ENCODE measurements at places on chromosomes 7 and 10. TPM values are rescaled to one million over a fixed set of nuclear protein-coding genes. Genes with fewer than 3 reads are reported as not detected.
A peak's percentile ranks its signal among the peaks of the same experiment; 100 is the strongest.

DNA sequence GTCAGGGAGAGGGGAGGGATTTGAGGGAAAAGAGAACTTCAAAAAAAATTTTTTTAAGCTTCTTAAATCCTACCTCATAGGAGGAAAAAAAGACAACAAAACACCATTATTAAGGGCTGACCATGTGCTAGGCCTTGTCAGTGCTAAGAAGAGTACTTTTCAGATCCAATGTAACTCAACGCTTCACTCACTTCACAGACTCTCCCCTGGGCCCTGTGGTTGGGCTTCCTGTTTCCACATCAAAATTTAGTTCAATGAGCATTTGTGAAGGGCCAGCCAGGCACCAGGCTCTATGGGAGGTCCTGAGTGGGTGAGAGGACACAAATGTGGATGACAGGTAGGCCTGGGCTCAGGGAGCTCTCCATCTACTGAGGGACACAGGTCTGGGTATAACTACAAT, 249.8 kb downstream of the PTEN start:
- H3K4me3 ChIP-seq, result no peak overlapping the region
- H3K27ac ChIP-seq, result no peak overlapping the region
- H3K36me3 ChIP-seq, result no peaks in the 10 kb centered on the region
- no peak for DNase-seq
- no peaks in the 10 kb centered on the region for H3K27me3 ChIP-seq

GRCh38 chr7:47885309-47885986, 62.8 kb downstream of the PKD1L1 start:
- no peaks in the 10 kb centered on the region for H3K4me1 ChIP-seq
- H3K4me3 ChIP-seq, result no peak overlapping the region
- no peak for DNase-seq
- no peak overlapping the region for H3K27ac ChIP-seq
- peaks cover 7% of the 10 kb centered on the region for H3K27me3 ChIP-seq

- peak overlapping the region; percentile 100 for H3K27ac ChIP-seq
- H3K27me3 ChIP-seq, result no peaks in the 10 kb centered on the region
- peak overlapping the region; percentile 41 for H3K4me3 ChIP-seq
- peak; percentile 99 for DNase-seq
Measured at GRCh38 chr10:104300002-104300735, 31.2 kb downstream of the GSTO2 start.

DNA sequence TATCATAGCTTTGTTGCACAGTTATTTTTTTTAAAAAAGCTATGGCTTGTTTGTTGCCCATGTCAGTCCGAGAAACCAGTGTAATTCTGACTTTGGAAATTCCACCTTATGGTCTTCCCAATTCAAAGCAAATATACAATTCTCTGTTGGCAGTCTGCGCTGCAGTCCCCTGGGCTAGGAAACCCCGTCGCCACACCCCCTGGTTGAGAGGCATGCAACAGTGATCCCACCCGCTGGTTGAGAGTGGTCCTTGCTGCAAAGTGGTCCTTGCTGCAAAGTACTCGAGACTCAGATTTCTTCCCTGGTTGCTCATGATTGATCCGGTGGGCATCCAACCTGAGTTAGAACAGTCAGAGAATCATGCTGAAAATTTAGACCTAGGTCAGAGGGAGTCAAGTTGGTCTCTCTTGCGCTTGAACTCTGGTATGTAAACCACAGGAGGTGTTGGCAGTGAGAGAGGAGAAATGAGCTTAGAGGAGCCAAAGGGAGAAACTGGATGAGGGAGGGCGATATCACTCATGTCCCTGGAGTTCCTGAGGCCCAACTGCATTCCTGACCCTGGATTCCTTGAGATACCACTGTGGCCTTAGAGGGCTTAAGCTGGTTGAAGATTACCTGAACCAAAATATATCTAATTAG, 45.0 kb upstream of the STK17A start:
- DNase-seq, result peak; percentile 73
- H3K4me3 ChIP-seq, result no peak overlapping the region
- peaks cover 36% of the 10 kb centered on the region for H3K4me1 ChIP-seq
- no peak overlapping the region for H3K27ac ChIP-seq
- H3K27me3 ChIP-seq, result peaks cover 13% of the 10 kb centered on the region

- DNase-seq, result peak; percentile 85
- H3K36me3 ChIP-seq, result peaks cover 22% of the 10 kb centered on the region
- peaks cover 9% of the 10 kb centered on the region for H3K4me1 ChIP-seq
- H3K4me3 ChIP-seq, result no peak overlapping the region
- H3K27ac ChIP-seq, result peak overlapping the region; percentile 88
Measured at GRCh38 chr10:110305767-110306451, 1.2 kb upstream of the SMNDC1 start.

DNA sequence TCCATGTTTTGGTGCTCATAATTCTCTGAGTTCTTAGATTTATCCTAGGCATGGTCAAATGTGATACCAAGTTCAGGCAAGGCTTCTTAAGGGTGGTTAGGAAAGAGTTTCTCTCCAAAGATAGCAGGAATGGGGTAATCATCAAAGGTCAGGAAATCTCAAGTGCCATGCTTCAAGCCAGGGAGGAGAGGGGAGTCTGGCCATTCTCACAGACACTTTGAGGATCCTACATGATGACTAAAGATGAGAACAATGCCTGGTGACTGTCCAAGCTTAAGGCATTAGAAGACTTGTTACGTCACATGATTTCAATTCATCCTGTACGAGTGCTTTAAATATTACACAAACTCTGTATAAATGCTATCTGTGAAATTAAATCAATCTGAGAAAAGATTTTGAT, 59.4 kb downstream of the POM121L12 start:
- H3K36me3 ChIP-seq, result no peaks in the 10 kb centered on the region
- no peak overlapping the region for H3K4me3 ChIP-seq
- DNase-seq, result no peak
- no peaks in the 10 kb centered on the region for H3K27me3 ChIP-seq
- no peak overlapping the region for H3K27ac ChIP-seq
- H3K4me1 ChIP-seq, result no peaks in the 10 kb centered on the region

GRCh38 chr10:98994030-98994429, 241.6 kb downstream of the HPSE2 start:
- no peak overlapping the region for H3K4me3 ChIP-seq
- H3K27ac ChIP-seq, result no peak overlapping the region
- H3K36me3 ChIP-seq, result no peaks in the 10 kb centered on the region
- H3K27me3 ChIP-seq, result no peaks in the 10 kb centered on the region

- peak; percentile 60 for DNase-seq
- H3K27ac ChIP-seq, result no peak overlapping the region
- H3K36me3 ChIP-seq, result no peaks in the 10 kb centered on the region
- H3K27me3 ChIP-seq, result peaks cover 12% of the 10 kb centered on the region
- peak overlapping the region; percentile 81 for H3K4me3 ChIP-seq
Measured at GRCh38 chr7:85185424-85186082, 1.3 kb downstream of the SEMA3D start.

DNA sequence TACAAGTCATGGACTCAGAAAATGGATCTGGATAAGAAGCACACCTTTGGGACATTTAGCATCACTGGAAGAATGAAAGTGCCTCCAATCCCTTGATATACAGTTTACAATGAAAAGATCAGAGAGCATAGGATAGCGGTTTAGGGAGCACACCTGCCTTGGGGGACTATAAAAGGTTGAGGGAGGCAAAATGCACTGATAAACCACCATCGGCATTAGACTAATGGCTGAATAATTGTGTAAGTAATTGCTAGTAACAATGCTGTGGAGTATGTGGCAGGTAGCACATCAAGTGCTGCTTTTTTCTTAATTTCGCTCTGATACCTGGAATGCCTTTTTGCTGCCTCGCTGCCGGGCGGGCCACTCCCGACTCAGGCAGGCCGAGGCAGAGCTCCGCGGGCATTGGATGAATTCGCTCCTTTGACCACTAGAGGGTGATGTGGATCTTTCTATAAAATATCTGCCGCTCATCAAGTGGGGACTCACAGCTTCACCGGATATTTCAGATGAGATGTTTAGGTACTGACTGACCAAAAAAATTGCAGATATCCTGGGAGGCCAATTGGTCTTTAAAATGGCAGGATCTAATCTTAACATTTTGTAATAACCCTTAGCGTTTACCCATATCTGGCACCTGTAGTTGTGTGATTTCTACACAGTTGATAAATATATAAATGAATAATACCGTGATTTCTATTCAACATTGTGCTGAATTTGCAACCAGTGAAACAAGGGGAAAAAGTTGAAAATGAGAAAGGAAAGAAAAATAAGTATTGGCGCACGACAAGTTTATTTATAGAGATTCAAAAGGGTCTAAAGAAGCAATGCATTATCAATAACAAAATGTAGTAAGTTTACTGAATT, 116.8 kb upstream of the PRSS1 start:
- DNase-seq, result peak; percentile 26
- H3K4me1 ChIP-seq, result peaks cover 8% of the 10 kb centered on the region
- H3K4me3 ChIP-seq, result no peak overlapping the region
- H3K36me3 ChIP-seq, result no peaks in the 10 kb centered on the region
- H3K27ac ChIP-seq, result no peak overlapping the region
- H3K27me3 ChIP-seq, result peaks cover 4% of the 10 kb centered on the region

DNA sequence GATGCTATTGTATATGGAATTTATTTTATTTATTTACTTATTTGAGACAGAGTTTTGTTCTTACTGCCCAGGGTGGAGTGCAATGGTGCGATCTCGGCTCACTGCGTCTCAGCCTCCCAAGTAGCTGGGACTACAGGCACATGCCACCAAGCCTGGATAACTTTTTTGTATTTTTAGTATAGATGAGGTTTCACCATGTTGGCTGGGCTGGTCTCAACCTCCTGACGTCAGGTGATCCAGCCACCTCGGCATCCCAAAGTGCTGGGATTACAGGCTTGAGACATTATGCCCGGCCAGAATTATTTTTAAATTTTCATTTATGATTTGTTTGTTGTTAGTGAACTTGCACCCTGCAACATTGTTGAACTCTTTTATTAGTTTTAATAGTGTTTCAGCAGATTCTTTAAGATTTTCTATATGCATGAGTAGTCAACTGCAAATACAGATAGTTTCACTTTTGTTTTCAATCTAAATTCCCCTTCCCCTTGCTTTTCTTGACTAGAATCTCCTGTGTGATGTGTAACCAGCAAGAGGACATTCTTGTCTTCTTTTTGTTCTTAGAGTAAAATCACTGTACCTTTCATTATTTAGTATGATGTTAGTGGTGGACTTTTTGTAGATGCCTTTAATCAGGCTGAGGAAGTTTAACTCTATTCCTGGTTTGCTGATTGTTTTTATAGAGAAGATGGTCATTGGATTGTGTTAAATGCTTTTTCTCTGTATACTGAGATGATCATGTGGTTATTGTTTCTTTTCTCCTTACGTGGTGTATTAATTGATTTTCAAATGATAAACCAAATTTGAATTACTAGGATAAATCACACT, 27.8 kb downstream of the ZNF33A start:
- H3K27ac ChIP-seq, result no peak overlapping the region
- no peaks in the 10 kb centered on the region for H3K4me1 ChIP-seq
- DNase-seq, result no peak
- no peak overlapping the region for H3K4me3 ChIP-seq
- H3K36me3 ChIP-seq, result no peaks in the 10 kb centered on the region

GRCh38 chr7:37284805-37285231, 163.8 kb downstream of the ELMO1 start:
- no peak for DNase-seq
- H3K27ac ChIP-seq, result no peak overlapping the region
- no peaks in the 10 kb centered on the region for H3K27me3 ChIP-seq
- no peaks in the 10 kb centered on the region for H3K36me3 ChIP-seq

- H3K36me3 ChIP-seq, result no peaks in the 10 kb centered on the region
- H3K27ac ChIP-seq, result no peak overlapping the region
- H3K4me3 ChIP-seq, result no peak overlapping the region
- DNase-seq, result no peak
- H3K27me3 ChIP-seq, result no peaks in the 10 kb centered on the region
- H3K4me1 ChIP-seq, result peaks cover 19% of the 10 kb centered on the region
Measured at GRCh38 chr10:77192402-77192801, 445.2 kb downstream of the KCNMA1 start.

DNA sequence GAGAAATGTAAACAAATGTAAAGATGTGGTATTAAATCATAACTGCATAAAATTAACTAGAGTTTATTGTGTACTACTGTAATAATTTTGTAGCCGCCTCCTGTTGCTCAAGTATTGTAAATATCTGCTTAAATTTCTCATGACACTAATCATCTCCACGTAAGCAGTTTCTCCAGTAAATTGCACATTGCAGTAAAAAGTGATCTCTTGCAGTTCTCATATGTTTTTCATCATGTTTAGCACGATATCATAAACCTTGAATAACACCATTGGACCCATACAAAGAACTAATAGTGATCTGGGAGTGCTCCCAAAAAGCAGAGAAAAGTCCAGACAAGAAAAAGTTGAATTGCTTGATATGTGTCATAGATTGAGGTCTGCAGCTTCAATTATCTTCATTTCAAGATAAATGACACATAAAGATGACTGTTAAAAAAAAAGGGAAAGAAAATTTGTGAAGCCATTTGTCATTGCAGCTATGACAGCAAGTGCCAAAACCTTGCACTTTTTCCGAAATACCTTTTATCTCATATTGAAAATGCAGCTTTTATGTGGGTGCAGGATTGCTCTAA, 15.3 kb downstream of the LIPA start:
- DNase-seq, result no peak
- no peaks in the 10 kb centered on the region for H3K36me3 ChIP-seq
- H3K27ac ChIP-seq, result no peak overlapping the region
- H3K4me3 ChIP-seq, result no peak overlapping the region

DNA sequence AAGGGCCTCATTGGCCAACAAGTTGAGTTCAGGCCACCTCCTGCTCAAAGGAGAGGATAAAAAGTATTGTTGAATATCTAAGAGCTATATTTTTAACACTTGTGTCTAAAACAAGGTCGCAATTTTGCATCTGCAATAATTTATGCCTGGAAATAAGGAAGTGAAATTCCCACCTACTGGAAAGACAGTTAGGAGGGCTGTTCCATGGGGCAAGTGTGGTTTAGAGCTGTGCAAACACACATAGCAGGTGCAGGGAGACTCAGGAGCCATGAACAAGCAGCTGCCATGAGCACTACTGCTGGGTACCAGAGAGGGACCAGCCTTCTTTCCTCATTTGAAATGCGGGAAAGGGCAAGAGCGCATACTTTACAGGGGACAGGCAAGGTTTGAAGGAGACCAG, 35.5 kb upstream of the IKZF1 start:
- no peak overlapping the region for H3K27ac ChIP-seq
- no peaks in the 10 kb centered on the region for H3K4me1 ChIP-seq
- DNase-seq, result no peak
- no peaks in the 10 kb centered on the region for H3K27me3 ChIP-seq
- H3K4me3 ChIP-seq, result no peak overlapping the region

DNA sequence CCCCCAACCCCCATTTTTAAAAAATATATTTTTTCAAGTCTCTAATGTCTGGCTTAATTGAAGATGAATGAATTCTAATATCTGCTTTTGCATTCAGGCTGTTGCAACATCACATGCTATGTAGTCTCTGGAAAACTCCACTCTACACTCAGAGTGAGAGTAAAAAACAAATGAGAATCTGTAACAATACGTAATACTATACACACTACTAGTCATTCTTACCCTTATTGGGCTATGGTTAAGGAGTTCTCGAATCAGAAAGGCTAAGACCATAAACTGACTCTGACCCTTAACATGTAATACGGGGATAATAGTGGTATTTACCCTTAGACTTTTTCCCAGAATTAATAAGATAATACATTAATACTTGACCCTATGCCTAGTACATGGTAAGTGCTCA, 42.9 kb upstream of the TMEM168 start:
- no peak overlapping the region for H3K27ac ChIP-seq
- no peaks in the 10 kb centered on the region for H3K27me3 ChIP-seq
- H3K36me3 ChIP-seq, result no peaks in the 10 kb centered on the region
- no peak overlapping the region for H3K4me3 ChIP-seq
- H3K4me1 ChIP-seq, result no peaks in the 10 kb centered on the region

Gene VIPR2
- total RNA-seq, result 0.43 TPM

Gene OPN1SW
- total RNA-seq, result not detected

Gene CLDN4
- total RNA-seq, result 13.7 TPM

Gene GRM8
- 2.2 TPM for total RNA-seq

Gene CALCR
- total RNA-seq, result 5.4 TPM

Gene SPDYE5
- not detected for total RNA-seq
